Stimulated activated CD8-positive, alpha-beta memory T cell treated with anti-CD3 and anti-CD28 coated beads, Interleukin-4, amount 100 ng/mL, for 1 hour (primary cell): ENCODE measurements at places on chromosomes 2 and 18.

DNA sequence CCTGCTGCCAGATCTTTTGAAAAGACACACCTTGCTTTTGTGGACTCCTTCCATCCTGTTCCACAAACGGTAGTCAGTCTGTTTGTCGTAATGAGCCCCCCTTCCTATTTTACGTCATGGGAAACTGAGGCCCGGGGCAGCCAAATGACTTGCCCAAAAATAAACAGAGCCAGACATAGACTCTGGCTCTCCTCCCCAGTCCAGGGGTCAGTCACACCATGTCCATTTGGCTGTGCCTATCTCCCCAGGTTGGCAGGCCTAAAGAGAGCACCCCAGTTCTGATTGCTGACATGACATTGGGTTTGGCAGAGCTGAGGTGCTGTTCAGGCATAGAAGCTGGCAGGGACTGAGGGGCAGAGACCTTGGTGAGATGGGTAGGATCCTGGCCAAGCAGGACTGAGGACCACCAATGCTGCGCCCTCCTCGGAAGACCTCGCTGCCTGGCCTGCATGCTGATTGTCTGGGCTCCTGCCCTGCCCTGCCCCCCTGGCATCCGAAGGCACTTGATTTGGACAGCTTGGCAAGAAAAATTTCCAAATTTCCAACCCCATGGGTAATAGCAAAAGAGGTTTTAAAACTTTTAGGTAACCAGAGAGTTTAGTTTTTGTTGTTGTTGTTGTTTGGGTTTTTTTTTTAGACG lies 335.4 kb downstream of the DYSF start:
- DNase-seq = no peak

GRCh38 chr2:148965623-148966437 lies 72.7 kb upstream of the LYPD6B start:
- no peak for DNase-seq

DNA sequence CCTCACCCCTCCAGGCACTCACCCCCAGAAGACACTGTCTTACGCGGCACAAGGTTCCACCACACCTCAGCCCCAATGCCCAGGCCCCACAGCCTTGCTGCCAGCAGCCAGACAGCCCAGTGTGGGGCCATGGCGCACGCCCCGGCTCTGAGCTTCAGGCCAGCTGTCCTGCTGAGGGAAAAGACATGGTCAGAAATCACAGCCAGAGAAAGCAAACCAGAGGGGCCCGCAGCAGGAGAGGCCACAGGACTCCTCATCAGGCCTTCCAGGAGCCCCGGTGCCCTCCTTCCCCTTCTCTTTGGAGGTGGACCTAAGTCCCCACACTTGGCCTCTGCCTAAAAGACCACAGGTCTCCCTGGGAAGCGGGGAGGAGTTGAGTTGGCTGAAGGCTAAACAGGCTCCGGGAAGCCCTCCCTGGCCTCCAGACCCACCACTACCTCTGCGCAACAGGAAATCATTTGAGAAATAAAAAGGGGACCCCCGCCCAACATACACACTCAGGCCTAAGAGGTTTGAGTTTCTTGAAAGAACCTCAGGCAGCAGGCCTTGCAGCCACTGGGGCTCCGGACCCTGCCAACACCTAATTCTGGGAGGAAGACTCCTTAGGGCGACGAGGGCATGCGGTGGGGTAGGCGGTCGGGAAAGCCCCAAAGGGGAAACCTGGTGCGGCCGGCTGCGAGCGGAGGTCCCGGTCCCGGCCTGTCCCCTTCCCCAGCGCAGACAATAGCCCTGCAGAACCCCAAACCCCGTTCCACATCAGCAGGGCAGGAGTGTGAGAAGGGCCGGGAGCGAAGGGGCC lies 1.9 kb downstream of the SEMA4C start:
- no peak for DNase-seq

GRCh38 chr2:187372213-187372612 lies 75.8 kb downstream of the CALCRL start:
- DNase-seq = no peak

- DNase-seq = no peak
Measured at GRCh38 chr18:30748541-30748940, 294.0 kb downstream of the DSC3 start.

DNA sequence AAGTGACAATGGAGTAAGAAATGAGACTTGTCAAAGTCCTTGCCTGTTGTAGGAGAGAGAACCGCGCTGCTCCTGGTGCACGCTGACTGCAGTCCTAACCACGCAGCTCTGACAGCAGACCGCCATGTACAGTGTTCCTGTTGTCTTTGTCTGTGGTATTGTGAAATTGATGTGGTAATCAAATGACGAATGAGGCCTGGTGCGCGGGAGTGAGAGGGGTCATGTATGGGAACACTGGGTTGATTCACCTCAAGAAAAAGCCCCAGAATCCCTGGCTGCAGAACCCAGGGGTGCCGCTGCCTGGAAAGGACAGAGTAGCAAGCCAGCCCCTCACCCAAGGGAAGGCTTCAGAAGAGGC lies 64.0 kb downstream of the INPP4A start:
- no peak for DNase-seq

- no peak for DNase-seq
Measured at GRCh38 chr18:37251679-37252078, 313.9 kb downstream of the CELF4 start.

GRCh38 chr2:232815569-232815968 lies 39.2 kb upstream of the KCNJ13 start:
- DNase-seq = no peak

DNA sequence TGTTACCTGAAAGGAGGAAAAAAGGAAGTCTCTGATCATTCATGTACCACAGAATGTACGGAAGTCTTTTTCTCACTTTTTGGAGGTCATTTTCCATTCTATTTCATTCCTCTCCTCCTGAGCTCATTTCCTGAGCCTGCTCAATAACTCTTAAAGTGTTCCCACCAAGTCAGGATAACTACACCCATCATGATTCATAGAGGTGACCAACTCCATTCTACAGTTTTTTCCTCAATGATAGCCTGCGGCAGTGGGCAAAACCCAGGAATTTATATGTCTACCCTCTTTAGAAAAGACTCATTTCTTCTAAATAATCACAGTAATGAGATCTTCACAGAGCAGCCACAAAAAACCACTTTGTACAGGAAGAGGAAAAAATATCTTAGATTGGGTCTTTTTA lies 372.5 kb downstream of the RBM43 start:
- no peak for DNase-seq

DNA sequence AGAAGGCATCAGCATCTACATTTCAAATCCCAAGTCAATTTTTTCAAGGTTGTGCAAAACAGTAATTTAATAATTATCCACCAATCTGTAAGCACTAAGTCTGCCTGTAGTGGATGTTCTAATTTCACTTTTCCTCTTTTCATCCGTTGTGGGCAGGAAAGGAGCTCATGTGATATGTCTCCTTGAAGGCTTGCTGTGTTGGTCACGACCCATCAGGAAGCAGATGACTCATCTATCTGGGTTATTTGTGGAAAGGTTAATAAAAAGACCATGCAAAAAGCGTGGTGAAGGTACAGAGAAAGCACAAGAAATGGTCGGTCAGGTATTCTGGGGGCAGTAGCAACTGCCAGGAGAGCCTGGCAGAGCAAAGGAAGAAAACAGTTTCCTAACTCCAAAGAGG lies 476.7 kb upstream of the RAB6C start:
- DNase-seq = no peak

DNA sequence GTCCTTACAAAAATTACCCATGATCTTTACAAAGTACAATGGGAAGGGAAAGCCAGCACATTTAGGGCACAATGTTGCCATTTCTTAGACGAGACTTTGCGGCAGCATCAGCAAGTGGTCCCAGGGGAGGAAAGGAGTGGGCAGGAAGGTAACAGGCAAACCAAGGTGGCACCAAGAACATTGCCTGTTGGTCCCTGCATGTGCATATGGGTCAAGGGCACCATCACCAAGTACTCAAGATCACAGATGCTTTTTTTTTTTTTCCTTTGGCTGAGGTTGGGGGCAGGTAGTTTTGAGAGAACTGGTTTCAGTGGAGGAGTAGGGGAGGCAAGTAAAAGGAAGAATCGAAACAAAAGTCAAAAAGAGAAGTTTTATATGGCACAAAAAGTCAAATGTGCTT lies 752 bp upstream of the CYTIP start:
- no peak for DNase-seq

DNA sequence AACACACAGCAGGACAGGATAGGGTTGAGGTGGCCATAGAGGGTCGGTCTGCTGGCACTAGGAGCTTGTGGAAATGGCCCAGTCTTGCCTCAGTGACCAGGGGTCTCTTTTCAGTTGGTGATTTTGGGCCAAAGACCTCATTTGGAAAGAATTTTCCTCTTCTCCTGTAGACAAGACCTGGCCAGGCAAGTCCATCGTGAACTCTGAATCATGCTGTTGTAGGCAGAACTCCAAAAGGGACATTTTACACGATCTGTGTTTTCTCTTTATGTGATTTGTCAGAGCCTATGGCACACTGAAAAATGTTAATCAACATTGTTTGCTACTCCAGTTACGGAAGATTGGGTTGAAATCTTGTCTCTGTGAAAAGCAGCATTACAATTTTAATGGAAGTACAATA lies 126.1 kb upstream of the PXDN start:
- no peak for DNase-seq

DNA sequence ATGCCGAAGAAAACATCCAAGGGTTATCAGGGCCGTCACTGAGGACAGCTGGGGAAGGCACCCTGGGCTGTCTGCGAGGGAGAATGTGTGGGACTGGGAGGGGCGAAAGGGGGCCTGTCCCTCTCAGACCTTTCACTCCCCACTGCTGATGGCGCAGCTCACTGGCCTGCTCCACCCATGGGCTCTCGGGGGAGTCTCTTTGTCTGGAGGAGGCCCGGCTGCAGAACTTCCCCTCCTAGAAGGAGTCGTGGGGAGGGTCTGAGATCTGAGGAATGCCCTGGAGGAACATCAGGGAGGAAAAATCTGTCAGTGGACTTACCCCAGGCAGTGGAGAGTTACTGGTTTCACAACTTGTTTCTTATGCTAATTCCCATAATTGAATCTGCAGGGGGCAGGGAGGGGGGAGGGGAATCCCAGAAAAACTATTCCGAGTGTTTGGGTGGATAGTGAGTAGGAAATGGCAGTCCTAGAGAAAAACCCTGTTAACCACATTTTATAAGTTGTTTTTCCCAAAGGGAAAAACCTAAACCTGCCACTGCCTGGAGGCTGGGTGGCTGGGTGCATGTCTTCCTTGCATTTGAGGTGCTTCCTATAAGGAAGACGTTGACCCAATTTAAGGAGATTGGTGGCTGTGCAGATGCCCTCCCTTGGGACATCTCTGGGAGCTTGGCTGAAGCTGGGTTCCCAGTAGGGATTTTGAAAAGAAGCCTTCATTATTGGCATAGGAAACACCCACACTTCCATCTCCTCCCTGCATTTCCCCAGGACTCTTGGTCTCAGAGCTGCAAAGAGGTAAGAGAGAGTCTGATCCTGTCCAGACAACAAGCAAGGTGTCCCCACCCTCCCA lies 11.7 kb upstream of the SEMA4C start:
- no peak for DNase-seq

DNA sequence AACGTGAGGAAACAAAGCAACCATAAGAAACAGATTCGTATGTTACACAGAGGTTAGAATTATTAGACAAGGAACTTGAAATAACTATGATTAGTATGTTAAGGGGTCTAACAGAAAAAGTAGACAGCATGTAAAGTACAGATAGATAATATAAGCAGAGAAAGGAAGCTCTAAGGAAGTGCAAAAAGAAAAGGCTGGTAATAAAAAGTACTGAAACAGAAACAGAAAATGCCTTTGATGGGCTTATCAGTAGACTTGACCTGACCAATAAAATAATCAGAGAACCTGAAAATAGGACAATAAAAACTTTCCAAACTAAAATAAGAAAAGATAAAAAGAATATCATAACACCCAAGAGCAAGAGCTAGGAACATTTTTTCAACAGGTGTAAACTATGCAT lies 225.8 kb downstream of the RND3 start:
- DNase-seq = no peak

- DNase-seq = no peak
Measured at GRCh38 chr2:126736133-126736874, 80.3 kb downstream of the GYPC start.

GRCh38 chr2:119707117-119708087 lies 28.4 kb downstream of the TMEM177 start:
- DNase-seq = no peak
